AG09309 (cell line): ENCODE measurements at places on chromosomes 7 and 10.

GRCh38 chr7:96067321-96067720 is 254.6 kb downstream of the SLC25A13 start:
- DNase-seq = no peak

DNA sequence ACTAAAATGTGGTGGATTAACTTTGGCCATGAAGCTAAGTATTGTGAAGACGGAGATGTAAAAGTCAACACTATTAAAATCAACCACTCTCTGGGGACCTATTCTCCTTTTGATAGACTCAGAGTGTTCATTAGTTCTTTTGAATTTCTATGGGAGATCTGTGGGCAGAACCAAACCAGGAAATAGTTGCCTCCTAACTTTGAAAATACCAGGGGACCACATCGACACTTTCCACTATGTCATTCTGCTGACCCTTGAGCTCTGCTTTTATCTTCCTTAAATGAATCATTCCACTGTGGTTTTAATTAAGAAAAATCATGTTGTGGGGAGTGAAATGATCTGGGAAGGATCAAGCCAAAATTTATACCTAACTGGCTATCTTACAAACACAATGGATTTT is 960.5 kb downstream of the GATA3 start:
- no peak for DNase-seq

DNA sequence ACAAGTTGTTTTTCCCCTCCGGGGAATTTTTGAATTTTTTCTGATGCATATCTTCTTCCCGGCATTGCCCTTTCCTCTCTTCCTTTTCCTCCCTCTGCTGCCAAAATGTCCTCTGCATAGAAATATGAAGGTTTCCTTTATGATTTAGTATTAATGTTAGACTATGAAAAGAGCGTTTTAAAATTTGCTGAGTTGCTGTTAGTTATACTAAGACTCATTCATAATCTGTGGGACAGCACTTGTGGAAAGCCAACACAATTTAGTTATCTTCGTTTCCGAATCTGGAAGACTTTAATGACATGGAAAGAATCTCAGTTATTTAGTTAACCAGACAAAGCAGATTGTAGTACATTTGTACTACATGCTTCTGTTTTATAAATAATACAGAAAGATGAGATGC is 25.0 kb downstream of the POU6F2 start:
- DNase-seq = no peak

DNA sequence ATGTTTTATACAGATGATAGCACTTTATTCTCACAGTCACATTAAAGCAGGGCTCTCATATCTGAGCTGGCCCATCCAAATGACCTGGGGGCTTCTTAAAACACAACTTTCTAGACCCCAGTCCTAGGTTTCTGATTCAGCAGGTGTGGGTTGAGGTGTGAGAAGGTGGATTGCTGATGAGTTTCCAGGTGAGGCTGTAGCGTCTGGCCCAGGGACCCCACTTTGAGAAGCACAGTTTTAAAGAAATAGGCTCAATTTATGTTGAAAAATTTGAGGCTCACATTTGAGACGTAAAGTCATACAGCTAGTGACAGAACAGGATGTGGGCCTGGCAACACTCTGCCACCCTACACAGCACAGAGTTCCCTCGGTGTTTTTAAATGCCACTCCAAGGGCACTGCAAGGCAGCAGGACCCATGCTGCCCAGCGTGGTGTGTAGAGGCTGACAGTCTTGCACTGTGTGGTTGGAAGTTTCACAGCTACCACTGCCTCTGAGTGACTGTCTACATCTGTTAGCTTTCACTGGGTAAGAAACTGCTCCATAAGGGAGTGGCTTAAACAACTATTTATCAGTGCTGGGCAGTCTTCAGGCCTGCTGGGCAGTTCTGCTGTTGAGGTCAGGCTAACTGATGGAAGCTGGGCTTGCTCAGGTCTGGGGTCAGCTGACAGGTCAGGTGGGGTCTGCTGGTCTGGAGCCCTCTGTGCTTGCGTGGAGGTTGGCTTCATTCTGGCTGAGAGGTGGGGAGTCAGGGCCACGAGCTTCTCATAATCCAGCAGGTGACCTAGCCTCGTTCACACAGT is 319.7 kb downstream of the CXCL12 start:
- no peak for DNase-seq
